ENCODE measurements at places on chromosomes 6 and 20. TPM values are rescaled to one million over a fixed set of nuclear protein-coding genes. Genes with fewer than 3 reads are reported as not detected.

- peak; percentile 57 for DNase-seq
These were observed 27.6 kb upstream of the SRF start for GRCh38 chr6:43143235-43144128.

- DNase-seq = no peak
These were observed 60.2 kb downstream of the LRRC1 start for GRCh38 chr6:53854843-53855567.

NKX2-4 gene
- total RNA-seq = not detected

DNA sequence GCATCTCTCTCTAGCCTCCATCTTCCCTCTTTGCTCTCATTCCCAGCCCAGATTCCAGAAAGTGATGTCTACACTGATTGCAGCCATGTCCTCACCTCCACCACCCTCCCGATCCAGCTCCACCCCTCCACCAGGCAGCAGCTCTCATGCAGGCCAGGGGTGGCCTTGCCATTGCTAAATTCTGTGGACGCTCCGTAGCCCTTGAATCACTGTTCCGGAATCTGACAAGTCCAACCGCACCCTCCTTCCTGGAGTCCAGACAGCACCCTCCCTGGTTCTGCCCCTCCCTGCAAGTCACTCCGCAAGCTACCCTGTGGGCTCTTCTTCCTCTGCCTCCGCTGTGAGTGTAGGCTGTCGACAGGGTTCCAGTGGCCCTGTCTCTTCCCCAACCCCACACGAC lies 26.2 kb downstream of the TNXB start:
- DNase-seq = no peak

DNA sequence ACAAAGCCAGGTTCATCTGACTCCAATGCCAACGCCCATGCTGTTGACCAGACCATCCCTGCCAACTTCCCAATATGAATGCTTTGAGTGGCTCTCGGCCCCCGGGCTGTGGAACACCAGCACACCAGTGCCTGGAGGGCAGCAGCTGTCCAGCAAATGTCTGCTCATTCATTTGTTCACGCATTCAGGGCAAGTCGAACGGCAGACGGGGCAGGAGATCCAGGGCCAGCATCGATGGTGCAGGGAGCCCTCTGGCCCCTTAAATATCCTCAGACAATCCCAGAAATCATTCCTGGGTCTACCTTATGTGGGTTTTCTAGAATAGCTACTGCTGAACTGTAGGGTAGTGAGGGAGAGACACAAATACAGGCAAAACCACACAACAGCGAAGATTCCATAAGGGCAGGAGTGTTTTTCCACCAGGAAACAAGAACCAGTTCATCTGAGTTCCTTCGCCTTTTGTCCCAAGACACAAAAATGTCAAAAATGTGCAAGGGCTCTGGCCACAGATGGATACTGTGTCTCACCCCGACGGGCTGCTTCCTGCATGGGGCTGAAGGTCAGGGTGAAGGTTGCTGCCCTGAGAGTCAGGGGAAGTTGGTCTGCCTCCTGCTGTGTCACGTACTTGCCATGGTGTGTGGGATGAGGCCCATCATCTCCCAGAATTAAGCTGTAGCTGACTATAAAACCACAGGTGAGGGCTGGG lies 15.5 kb downstream of the RIPOR3 start:
- DNase-seq = no peak

DNA sequence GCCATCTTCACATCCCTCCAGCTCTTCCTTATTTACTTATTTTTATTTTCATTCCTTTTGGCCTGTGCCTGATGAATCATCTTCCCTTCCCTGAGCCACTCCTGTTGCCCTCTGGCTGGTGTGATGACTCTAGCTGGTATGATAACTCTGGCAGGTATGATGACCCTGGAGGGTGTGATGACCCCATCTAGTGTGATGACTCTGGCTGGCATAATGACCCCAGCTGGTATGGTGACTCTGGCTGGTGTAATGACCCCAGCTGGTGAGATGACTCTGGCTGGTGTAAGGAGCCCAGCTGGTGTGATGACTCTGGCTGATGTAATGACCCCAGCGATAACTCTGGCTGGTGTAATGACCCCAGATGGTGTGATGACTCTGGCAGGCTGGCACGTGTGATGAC lies 426.8 kb downstream of the QKI start:
- no peak for DNase-seq

DNA sequence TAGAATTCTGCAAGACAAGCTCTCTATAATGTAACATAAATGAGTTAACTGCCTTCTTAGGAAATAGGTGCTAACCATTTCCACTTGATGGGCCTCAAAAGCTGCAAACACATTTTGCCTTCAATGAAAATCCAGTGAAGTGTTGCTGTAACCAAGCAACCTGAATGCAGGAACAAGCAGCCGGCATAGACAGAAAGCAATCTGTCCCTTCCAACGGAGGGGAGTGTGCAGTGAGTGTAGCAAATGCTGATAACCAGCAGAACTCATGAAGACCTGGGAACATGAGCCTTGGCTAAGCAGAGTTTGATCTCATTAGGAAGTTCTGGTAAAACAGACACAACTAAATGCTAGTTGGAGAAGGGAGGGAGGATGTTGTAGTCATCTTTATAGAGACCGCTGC lies 697.8 kb downstream of the KIF16B start:
- no peak for DNase-seq

- no peak for DNase-seq
These were observed 30.1 kb downstream of the DUSP22 start for GRCh38 chr6:322259-322930.

DNA sequence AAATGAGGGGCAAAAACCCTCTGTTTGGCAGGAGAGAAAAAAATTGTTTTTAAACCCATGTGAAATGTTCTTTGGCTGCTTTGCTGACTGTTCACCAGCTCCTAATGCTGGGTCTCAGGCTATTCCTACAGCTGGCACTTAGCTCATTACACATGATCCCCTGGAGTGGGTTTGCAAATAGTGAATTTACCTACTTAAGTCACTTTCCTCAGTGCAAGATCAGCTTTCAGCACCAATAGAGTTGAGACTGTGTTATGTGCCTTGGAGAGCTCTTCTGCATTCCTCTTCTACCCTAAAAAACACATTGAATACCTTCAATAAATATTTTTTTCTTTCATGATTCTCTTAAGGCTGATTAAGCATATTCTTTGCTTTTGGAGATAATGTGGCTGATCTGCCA lies 58.4 kb upstream of the PRDM1 start:
- DNase-seq = no peak

DNA sequence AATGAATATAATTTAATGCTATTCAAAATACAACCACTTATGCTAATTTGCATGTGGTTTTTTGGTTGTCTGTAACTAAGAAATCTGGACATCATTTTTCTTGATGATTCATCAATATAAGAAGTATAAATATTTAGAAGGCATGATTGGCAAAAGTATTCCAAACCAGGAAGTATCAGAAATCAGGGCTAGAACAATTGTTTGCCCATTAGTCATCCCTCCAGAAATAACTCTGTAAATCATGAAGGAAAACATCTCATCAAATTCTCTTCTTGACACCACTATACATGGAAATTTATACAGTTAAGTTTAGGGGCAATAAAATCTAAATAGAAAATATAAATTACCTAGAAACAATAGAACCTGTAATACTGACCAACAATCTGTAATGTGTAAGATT lies 554.7 kb upstream of the HS3ST5 start:
- DNase-seq = no peak

Data from Peyer's patch (tissue), 4 donors.